ENCODE measurements at places on chromosomes 16 and 17.

DNA sequence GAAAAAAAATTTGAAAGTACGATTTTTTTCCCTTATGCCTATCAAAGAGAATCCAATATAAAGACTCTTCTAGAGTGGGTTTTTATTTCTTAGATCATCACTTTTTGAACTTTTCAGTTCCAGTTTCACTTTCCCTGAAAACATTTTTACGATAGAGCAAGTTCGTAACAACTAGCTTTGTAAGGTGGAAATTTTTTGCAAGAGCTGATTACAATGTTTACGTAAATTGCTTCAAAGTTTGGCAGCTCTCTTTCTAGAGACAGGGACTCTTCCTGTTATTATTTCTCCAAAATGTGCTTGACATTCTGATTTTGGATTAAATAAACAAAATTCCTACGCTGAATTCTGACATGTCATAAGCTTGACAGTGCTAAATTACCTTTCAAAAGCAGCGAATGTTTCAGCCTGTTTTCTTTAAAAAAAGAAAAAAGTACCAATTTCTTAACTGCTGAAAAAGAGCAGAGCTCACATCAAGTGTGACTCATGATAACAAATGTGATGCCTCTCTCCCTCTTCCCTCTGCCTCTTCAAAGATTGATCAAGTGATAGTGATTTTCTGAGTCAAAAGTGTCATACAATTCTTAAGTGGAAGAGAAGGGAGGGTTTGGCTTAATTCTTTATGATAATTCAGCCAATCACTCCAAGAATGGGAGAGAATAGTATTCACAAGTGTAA lies 175.2 kb downstream of the KCNJ2 start:
- DNase-seq, result no peak

GRCh38 chr17:42526031-42526444 lies 10.0 kb upstream of the NAGLU start:
- DNase-seq, result no peak

DNA sequence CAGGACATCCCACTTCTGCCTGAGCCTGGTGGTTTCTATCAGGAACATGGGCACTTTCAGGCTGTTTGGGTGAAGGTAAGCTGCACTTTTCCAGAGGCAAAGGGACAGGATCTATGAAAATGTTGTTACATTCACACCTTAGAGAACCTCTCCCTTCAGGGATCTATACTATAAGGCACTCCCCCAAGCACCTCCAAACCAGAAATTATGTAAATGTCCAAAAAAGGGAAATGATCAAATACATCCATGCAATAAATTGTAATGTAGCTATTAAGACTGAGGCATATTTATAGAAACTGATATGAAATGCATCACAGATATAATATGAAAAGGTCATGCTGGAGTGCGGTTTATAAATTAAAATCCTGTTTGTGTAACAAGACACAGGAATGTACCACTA lies 23.3 kb upstream of the COG7 start:
- DNase-seq, result no peak

DNA sequence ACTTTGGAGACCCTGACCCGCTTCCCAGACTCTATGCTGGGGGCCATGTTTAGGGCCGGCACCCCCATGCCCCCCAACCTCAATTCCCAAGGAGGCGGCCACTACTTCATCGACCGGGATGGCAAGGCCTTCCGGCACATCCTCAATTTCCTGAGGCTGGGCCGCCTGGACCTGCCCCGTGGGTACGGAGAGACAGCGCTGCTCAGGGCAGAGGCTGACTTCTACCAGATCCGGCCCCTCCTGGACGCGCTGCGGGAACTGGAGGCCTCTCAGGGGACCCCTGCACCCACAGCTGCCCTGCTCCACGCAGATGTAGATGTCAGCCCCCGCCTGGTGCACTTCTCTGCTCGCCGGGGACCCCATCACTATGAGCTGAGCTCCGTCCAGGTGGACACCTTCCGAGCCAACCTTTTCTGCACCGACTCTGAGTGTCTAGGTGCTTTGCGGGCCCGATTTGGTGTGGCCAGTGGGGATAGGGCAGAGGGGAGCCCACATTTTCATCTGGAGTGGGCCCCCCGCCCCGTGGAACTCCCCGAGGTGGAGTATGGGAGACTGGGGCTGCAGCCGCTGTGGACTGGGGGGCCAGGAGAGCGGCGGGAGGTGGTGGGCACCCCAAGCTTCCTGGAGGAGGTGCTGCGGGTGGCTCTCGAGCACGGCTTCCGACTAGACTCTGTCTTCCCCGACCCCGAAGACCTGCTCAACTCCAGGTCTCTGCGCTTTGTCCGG lies 1.1 kb downstream of the KCTD11 start:
- DNase-seq, result no peak

DNA sequence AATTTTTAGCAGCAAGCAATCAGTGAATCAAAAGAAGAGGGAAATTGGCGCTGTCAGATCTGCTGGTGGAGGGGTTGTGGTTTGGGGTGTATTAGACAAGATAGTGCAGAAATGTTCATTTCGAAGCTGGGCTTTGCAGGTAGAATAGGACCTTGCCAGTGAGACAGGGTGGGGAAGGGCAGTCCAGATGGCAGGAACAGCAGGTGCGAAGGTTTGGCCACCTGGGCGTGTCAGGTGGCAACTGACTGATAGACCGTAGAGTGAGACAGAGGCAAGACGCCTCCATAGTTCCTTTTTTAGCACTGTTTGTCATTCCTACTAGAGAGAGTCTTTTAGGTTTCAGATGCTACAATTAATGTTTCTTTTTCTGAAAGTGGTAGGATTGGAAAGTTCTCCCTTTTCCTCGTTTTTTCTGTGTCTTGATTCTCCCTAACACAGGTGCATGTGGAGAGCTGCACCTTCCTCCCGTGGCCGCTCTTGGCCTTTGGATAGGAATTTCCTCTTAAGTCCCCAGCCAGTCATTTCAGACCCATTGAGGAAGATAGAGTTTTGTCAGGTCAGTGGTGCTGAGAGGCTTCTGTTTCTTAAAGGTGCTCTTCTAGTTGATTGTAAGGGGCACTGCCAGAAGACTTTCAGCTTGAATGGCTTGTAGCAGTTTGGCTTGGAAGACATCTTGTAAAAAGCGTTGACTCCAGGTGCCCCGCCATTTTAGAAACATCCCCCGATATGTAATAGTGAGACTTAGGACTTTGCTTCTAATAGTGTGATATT lies 315.6 kb downstream of the SNX29 start:
- DNase-seq, result no peak

DNA sequence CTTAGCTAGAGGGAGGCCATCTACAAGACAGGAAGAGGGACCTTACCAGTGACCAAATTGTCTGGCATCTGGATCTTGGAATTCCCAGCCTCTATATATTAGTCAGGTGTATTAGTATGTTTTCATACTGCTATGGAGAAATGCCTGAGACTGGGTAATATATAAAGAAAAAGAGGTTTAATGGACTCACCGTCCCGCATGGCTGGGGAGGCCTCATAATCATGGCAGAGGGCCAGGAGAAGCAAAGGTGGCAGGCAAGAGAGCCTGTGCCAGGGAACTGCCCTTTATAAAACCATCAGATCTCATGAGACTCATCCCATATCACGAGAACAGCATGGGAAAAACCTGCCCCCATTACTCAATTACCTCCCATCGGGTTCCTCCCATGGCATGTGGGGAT lies 500.2 kb downstream of the SHISA9 start:
- no peak for DNase-seq

DNA sequence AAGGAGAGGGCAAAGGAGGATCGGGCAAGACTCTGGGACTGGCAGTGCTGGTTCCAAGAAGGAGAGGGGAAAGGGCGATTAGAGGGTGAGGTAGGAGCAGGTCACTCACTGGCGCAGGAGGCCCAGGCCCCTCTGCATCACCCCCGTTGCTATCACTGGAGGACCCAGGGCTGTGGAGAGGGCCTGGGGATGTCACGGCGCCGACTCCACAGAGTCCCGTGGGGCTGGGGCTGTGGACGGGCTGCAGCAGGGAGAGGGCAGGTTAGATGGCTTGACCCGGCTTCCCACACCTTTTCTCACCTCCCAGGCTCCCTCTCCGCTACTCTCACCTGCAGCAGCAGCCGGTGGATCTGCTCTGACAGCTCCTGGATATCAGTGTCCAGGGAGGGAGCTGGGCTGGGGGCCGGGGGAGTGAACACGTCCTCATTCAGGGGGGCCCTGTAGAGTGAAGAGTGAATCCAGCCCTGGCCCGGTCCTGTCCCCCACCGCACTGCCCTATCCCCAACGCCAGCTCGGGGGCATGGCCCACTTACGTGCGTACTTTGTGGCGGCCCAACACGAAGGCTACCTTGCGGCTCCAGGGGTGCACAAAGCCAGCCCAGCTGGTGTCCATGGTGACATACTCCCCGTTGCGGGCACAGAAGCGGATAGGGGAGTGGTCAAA lies 4.9 kb downstream of the PER1 start:
- DNase-seq, result no peak

DNA sequence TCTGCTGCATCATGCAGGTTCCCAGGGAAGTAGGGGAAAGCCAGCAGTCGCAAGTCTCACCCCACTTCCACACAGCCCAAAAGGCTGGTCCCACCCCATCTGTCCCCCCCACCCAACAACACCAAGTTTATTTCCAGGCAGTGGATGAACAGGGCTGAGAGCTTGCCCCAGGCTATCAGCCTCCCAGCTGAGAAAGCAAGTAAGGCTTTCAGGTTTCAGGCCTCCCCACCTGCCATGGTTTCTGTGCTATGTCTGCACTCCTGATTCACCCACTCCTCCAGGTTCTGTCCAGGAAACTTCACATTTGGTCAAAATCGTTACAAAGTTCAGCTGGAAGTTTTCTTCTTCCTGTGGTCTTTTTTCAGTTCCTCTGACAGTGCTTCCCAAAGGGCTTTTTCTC lies 97.5 kb upstream of the HS3ST3A1 start:
- DNase-seq, result no peak

- no peak for DNase-seq
Measured at GRCh38 chr17:26807024-26807423, 486.9 kb upstream of the WSB1 start.

- DNase-seq, result no peak
Measured at GRCh38 chr17:57727630-57728175, 17.4 kb downstream of the CCDC182 start.

DNA sequence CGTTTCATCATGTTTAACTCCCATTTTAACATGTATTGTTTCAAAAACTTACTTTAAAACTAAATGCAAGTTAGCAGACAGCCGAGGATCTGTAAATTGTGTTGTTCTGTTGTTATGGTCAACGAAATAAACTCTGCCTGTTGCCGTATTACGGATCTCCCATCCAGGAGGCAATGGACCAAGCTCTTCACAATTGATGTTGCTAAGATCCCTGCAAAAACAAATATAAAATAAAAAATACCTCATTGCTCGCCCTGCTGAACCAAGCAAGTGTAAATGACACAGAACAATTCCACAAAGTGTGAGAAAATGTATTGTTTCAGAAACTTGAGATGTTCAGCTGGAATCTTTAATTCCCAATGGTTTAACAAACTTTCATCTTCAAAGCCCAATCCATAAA lies 65.0 kb downstream of the CEP95 start:
- no peak for DNase-seq

DNA sequence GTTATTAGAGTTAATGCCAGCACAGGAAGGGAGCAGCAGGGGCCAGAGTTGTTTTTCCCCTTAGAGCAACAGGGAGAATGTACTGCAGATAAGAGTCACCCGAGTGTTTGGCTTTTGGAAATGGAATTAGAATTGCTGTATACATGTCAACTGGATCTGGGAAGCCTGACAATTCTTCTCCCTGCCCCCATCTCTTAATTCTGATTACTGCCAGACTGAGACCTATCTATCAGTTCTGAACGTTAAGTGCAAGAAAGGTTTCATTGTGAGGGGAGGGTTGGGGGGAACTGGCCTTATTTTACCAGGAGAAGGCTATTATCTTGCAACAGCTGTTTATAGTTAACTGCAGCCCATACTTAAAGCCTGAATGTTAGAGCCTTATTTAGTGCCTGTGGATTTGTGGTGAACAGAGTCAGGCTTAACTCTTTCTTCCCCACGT lies 424.5 kb upstream of the CDH11 start:
- DNase-seq, result no peak

- no peak for DNase-seq
Measured at GRCh38 chr17:50560931-50561745, 623 bp downstream of the CACNA1G start.

GRCh38 chr17:76416899-76417298 lies 32.5 kb downstream of the SPHK1 start:
- DNase-seq, result no peak

DNA sequence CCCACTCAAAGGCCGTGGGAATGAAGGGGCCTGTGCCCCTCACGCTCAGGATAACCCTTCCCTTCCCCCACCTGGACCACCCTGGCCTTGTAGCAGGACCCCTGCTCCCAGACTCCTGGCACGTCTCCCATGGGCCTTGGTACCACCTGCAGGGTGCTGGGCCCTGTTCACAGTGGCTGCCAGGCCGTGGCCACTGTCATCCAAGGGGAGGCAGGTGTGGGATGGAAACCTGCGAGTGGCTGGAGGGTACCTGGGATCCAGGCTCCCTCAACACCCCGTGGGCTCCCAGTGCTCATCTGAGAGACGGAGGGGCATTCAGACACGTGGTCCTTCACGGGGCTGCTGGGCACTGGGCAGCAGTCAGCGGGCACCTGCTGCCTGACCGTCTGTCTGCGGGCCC lies 75.6 kb upstream of the CIBAR2 start:
- DNase-seq, result no peak

- DNase-seq, result no peak
Measured at GRCh38 chr16:80277182-80277581, 263.6 kb upstream of the DYNLRB2 start.

DNA sequence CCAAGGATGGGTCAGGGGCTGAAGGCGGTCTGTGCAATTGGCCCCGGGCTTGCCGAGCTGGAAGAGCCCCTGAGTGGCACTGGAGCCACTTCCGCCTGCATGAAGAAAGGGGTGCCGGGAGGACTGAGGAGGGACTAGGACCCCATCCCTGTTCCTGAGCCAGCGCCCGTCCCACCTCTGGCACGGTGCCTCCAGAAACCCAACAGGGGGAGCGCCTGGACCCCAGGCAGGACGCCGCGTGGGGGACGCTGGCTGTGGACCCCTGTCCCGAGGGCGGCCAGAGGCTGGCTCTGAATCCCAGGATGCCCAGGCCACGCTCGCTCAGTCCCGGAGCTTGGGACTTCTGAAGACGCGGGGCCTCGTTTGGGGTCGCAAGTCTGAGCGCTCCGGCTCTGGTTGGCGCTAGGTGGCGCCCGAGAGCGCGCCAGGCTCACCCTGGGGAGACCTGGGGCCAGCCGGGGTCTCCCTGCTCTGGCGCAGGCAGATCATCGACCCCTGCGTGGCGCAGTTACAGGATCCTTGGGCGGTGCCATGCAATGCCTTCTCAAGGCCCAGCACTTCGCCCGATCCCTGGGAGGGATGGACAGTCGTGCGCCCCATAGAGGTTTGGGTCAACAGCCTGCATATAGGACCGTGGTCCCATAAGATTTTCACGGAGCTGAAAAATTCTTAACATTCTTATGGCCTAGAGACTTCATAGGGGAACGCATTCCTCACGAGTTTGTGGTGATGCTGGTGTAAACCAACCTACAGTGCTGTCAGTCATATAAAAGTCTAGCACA lies 58.5 kb upstream of the CREBBP start:
- DNase-seq, result peak; percentile 58

GRCh38 chr17:43151880-43152456 lies 19.0 kb upstream of the NBR1 start:
- no peak for DNase-seq

DNA sequence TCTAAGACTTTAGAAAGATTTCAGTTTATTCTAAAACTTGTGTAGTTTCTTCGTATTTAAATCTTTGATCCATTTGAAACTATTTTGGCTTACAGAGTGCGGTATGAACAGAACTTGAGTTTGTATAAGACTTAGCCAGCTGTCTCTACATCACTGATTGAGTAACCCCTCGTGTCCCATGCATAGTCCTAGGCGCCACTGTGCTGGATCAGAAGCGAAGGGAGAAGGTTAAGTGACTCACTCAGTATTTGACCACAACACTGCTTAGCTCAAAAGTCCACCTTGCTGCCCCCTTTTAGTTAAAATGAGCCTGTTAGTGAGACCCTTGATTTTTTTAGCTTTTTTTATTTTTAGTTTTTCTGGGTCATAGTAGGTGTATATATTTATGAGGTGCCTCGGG lies 28.4 kb downstream of the CD300LB start:
- DNase-seq, result no peak
